ENCODE measurements at places on chromosomes 5 and 9.

DNA sequence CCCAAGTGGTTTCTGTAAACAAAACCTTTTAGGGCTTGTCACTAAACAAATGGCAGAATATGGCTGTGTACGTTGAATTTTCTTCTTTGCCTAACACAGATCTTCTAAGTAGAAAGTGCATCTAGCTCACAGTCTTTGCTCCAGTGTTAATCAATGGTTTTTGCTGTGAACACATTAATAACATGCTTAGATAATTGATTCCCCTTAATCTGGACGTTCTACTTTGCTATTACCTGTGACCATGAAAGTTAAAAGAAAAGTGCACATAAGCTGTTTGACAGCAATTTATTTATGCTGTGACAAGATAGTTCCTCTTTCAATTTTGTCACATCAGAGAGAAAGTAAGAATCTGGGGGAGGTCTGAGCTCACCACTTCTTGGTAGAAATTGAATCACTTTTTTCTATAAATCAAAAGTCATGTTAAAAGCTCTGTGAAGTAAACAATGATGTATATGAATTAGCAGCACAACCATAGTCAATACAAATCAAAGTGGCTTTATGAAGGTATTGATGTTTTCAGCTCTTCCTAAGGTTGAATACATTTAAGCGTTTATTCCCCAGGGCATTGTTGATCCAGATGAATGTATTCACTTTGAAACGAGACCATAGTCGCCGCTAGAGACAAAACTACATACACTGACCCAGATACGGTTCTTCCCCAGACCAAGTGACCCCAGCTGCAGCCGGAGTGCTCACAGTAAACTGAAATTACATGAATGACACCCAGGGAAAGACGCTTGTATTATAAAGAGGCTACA, 174.6 kb upstream of the ZNF608 start:
- no peak for DNase-seq

DNA sequence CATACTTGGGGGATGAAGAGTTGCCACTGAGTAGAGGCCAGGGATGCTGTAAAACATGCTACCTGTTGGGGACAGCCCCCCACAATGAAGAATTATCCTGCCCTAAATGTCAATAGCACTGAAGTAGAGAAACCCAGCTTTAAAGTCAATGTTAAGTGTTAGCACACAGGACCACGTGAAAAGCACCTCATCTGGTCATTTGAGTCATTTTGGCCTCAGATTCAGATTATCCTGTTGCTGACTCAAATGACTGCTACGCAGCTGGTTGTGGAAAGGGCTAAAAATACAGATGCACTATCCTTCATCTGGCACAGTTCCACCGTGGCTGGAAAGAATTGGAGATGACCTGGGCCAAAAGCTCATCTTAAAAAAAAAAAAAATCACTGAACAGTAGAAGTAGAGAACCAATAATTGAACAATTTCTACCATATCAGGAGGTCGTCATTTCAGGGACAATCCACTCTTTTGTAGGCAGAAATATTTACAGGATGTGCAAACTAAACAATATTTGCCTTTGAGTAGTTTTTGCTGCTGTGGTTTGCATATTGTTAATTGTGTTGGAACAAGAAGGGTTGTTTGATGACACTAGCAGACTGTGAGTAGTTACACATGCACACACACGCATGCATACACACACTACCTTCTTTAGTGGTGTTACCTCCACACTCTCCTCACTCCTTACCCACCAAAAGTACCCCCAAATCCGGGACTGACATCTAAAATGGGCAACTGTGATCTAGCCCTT, 195.3 kb upstream of the KLF9 start:
- no peak for DNase-seq

DNA sequence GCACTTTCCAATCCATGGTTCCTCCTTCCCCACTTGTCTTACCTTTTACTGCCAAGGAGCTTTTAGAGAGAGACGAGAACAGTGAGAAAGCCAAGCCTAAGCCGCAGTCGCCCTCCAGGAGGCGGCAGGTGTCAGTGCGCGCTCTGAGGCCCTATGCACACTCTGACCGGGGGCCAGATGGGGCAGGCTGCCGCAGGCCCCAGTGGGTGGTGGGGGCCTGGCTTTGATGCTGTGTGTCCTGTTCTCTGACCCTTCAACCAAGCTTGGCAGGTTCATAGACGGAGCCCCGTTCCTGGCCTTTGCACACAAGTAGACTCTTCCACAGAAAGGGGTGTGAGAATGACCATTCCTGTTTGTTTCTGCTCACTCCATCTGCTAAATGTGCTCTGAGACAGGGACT, 77.3 kb downstream of the WNK2 start:
- no peak for DNase-seq

DNA sequence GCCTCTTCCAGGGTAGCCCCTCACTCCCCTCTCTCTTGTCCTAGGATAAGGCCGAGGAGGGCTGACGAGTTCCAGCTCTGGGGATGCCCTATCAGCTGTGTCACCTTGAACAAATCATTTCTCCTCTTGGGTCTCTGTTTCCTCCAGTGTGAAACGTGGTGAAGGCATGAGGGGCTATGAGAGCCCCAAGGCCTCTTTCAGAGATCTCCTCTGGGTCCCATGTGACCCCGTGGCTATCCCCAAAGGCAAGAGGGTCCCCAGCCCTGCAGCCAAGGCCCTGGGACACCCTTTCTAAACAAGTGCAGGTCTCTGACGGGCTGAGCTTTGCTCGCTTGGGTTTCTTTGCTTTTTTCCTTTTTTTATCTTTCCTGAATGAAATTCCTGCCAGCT, 25.5 kb upstream of the SPTLC1 start:
- no peak for DNase-seq

DNA sequence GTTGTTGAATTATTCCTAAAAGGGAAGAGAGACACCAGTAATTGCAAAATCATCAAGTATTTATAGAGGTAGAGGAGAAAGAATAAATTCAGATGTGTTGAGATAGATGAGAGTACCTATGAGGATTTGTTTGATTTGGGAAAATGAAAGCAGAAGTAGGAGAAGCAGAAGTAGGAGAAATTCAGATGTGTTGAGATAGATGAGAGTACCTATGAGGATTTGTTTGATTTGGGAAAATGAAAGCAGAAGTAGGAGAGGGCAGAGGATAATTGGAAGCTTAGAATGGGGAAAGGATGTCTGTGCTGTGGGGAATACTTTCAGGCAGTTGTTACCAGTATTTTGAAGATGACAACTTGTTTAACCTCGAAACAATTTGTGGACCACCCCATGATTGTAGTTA, 35.1 kb upstream of the ZCCHC7 start:
- no peak for DNase-seq

DNA sequence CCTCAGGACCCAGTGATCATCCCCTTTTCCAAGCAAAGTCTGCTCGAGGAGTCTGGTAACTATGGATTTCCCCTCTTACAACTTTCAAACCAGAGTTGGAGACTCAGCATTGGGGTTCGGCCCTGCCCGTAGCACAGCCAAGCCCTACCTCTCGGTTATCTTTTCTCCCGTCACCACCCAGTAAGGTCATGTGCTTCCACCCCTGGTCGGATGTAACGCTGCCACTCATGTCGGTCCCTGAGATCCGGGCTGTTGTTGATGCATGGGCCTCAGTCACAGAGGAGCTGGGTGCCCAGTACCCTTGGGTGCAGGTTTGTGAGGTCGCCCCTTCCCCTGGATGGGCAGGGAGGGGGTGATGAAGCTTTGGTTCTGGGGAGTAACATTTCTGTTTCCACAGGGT, 1.2 kb downstream of the GALT start:
- DNase-seq = no peak

DNA sequence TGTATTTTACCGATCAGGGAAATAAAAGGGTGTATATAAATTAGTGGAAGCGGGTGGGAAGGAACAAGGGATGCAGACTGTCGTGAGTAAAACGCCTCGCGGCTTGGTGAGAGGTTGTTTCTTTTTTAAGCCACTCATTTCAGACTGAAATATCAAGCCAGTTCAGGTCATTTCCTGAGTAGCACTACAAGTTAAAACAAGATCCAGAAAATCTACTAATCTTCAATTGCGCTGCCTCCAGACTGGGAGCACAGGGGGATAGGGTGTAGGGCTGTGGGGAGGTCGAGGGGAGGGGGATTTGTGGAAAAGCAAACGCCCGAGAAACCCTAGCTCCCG, 140.8 kb downstream of the TSSK1B start:
- no peak for DNase-seq

GRCh38 chr5:179914032-179914755, 6.5 kb upstream of the TBC1D9B start:
- DNase-seq = no peak

DNA sequence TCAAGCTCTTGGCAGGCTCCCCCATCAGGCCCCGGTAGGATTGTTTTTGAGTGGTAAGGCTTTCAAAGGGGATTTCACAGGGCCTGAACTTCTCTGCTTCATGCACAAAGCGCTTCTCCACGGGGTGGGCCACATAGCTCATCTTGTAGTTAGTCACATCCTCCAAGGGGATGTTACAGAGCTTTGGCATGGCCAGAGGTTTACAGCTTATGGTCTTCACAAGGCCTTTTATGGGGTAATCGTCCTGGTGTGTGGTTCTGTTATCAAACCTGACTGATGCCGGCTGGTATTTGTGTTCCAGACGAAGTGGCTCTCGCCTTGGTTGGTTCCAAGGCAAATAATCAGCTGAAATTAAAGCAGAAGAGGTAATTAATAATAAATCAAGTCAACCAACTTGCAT, 104.3 kb downstream of the SAXO1 start:
- DNase-seq = no peak

- DNase-seq = no peak
Measured at GRCh38 chr5:75405296-75405695, 68.3 kb downstream of the HMGCR start.

GRCh38 chr9:101399643-101399970, 956 bp downstream of the ZNF189 start:
- no peak for DNase-seq

DNA sequence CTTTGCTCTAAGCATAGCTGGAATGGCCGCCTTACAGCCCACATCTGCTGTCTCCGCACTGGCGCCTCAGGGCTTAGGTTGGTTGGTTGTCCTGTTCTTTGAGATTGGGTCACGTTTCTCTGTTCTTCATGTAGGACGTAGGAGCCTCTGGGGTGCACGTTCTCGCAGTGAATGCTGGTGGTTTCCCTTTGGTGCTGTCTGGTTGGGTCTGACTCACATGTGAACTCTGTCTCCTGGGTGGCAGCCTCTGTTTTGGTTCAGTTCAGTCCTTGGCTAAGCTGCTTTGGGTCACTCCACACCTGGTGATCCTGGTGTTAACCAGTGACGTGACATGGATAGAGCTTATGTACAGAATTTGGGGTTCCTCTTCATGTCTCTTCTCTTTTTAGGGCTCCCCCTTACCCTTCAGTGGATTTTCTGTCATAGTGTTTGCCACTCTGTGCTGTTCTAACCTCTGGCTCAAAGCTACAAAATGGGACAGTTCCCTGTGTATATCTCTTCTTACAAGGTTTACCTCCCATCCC, 12.6 kb upstream of the LPCAT1 start:
- DNase-seq = no peak

GRCh38 chr5:80181618-80182211, 74.1 kb downstream of the SERINC5 start:
- no peak for DNase-seq

DNA sequence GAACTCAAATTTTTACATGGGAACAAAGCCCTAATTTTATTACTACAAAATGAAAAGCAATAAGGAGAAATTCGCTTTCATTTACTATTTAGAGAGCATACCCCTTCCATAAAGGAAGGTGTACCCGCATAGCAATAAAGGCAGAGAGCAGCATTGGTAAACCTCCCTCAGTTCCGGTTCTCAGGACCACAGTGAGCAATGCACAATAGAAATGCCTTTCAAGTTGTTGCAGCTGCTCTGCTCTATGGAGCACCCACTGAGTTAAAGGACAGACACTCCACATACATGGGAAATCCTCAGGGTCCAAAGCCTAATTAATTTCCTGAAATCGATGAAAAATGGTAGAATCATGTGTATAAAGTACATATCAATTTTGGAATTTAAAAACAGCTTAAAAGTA, 89.9 kb upstream of the MPDZ start:
- no peak for DNase-seq

DNA sequence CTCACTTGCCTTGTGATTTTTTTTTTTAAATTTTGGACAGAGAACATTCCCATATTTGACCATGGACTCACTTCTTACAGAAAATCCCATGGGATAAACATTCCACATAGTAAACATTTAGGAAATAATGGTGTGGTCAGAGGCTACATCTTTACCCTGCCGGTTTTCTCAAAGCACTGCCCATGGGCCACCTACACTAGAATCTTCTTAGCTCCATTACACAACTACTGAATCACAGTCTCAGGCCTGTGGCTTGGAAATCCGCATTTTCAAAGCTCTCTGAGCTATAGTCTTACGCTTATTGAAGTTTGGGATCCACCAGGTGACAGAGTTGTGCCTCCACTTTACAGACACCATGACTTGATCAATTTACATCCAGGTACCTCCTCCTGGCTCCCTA, 39.4 kb downstream of the ALG2 start:
- DNase-seq = no peak

DNA sequence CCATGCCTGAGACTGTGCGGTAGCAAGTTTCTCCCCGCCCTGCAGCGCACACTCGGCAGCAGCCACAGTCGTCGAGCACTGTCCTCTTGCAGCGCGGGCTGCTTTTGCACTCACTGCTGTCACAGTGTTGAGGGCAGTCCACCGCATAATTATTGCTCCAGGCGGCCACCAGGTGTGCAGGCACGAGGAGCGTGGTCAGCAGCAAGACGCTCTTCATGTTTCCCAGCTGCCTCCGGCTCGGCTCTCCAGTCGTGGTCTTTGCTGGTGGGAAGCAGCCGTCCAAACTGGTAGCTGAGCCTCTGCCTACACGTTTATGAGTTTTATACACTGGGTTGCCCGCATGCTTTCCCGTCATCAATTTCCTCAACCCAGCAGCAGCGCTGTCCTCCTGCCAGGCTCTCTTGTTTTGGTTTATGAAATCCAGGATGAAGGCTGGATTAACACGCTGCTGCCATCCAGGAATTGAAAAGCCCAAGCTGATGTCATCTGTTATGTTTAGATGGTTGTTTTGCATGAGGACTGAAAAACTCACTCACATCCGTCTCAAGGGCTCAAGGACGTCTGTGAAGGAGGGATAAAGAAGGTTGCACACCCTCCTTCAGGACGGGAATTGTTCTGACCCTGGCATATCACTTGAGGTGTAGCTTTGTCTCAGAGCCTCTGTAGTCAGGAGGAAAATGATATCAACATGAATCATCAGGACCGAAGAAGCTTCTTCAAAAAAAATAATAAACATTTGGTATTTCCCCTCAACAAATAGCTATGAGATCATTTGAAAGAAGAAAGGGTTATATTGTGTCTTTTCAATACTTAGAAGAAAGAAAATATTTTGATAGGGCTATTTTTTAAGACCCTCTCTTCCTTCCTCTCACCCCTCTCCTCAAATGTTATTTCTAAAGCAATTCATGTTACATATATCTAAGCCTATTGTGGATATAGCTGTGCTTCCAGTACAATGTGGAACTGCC, at the start of gene ESM1:
TSS of gene ESM1 (minus strand) at position 293 of the 968 bp plus-strand sequence. CDS start at position 217, 76 bp downstream.
- DNase-seq = no peak

DNA sequence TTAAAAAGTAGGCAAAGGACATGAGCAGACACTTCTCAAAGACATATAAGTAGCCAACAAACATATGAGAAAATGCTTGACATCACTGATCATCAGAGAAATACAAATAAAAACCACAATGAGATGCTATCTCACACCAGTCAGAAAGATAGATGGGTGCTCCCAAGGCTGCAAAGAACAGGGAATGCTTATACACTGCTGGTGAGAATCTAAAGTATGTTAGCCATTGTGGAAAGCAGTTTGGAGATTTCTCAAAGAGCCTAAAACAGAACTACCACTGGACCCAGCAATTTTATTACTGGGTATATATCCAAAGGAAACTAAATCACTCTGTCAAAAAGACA, 154.2 kb downstream of the NDUFS4 start:
- no peak for DNase-seq

All from D721Med (cell line).